Endothelial cell (in vitro differentiated cells): ENCODE measurements at places on chromosomes 4 and X. TPM values are rescaled to one million over a fixed set of nuclear protein-coding genes. Genes with fewer than 3 reads are reported as not detected.
A peak's percentile ranks its signal among the peaks of the same experiment; 100 is the strongest.

The CFAP47 gene
- 0.44 TPM for total RNA-seq

The UGT2A2 gene
- total RNA-seq, result not detected

The IL3RA gene
- total RNA-seq, result 0.97 TPM

The RTL9 gene
- total RNA-seq, result not detected

DNA sequence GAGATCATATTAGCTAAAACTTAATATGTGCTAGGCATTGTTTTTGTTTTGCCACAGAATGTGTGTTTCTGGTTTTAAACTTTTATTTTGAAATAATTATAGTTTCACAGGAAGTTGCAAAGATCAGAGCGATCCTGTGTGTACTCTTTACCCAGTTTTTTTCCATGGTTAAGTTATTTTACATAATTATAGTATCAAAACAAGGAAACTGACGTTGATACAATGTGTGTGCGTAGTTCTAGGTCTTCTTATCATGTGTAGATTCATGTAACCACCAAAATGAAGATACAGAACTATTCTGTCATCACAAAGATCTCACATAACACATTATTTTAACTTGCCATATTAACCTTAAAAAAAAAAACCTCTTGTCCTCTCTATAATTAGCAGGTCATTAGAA, 69.2 kb downstream of the BLTP1 start:
- DNase-seq, result no peak

- no peak for DNase-seq
These were observed 9.7 kb downstream of the TECRL start for GRCh38 chr4:64399313-64400109.

GRCh38 chrX:154548028-154548316, 552 bp downstream of the IKBKG start:
- no peak for DNase-seq

DNA sequence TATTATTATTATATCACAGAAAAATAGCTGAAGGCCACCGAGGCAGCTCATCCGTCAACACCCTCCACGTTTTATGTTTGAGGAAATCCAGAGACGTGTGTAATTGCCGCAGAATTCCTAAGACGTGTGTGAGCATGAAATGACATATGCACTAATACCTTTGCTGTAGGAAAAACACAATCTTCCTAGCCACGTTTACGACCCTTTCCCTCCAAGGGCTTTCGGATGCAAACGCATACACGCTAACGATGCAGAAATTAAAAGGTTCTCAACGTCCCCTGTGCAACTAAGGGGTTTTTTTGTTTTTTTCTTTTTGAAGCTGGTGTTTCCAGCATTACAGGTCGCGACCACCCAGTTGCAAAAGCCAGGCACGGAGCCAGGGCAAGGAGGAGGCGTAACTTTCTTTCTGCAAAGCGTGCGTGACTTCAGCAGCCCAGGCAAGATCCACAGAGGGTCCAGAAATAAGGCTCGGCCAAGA, 33.8 kb downstream of the CRLF2 start:
- no peak for DNase-seq

DNA sequence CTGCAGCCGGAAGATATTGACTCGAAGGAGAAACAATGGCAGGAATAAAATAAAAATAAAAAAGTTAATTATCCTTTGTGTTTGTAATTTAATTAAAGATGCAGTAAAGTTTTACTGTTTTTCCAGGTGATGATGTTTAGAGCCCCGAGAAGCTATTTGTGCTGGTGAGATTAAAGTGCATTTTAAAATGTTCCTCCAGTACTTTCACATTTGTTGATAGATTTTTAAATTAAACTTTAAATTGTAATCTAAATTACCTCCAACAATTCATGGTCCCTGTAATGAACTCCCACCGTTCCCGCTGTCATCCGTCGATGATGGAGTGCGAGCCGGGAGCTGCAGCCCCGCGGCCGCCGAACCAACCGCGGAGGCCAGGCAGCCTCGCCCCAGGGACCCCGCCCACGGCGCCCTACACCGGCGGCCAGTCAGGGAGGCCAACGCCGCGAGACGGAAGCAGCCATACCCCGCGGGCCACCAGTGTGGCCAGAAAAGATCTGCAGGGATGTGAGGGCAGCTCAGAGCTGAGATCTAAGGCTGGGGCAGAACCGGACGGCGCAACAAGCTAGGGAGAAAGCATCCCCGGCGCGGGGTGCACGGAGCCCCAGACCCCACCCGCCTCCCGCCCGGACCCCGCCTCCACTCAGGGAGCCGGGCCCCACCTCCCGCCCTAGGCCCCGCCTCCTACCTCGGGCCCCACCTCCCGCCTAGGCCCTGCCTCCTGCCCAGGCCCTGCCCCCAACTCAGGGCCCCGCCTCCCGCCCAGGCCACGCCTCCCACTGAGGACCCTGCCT, 104.0 kb downstream of the FAM53A start:
- peak; percentile 90 for DNase-seq

- DNase-seq, result no peak
These were observed 4.5 kb downstream of the RAB39B start for GRCh38 chrX:155259752-155260151.

- no peak for DNase-seq
These were observed 161.7 kb downstream of the SHROOM3 start for GRCh38 chr4:76596713-76597112.

GRCh38 chr4:73718375-73719373, 21.7 kb upstream of the CXCL8 start:
- no peak for DNase-seq

GRCh38 chr4:76758996-76759395, 138.9 kb downstream of the SOWAHB start:
- no peak for DNase-seq

DNA sequence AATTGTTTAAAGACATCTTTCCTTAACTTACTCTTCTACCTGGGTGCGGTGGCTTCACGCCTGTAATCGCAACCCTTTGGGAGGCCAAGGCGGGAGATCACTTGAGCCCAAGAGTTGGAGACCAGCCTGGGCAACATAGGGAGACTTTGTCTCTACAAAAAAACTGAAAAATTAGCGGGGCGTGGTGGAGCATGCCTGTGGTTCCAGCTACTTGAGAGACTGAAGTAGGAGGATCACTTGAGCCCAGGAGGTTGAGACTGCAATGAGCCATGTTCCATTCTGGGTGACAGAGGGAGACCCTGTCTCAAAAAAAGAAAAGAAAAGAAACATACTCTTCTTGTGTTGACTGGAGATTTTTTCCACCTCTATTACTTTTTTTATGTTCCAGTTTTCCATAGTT, 181.9 kb downstream of the RAPGEF2 start:
- no peak for DNase-seq

DNA sequence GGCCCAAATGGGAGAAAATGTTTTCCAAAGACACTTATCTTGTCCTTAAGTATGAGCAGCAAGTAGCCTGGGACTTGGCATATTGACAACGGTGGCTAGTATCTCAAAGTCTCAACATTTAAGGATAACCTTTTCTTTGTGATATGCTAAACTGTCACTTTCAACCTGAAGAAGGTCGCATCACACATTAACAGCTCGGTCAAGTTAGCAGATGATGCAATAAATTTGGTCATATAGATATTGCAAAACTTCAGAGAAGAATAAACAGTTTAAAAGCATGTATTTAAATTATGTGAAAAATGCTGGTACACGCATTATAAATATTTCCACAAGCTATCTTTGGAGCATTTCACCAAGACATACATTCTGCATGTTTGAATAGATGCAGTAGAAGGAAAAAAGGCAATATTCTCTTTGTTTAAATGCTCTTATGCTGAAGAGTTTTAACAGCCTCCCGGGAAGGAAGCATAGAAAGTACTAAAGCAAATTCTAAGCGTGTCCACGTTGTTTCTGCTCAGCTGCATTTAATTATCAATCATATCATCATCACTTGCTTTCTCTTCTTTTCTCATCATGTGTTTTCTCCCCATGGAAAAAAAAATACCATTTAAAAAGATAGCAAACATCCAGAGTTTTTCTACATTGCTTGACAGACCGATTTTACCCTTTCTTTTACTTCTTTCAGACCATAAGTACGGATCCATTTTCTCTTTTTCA, 24.2 kb downstream of the ARHGAP6 start:
- DNase-seq, result no peak

- no peak for DNase-seq
These were observed 2036.4 kb upstream of the AGA start for GRCh38 chr4:179478608-179479007.

DNA sequence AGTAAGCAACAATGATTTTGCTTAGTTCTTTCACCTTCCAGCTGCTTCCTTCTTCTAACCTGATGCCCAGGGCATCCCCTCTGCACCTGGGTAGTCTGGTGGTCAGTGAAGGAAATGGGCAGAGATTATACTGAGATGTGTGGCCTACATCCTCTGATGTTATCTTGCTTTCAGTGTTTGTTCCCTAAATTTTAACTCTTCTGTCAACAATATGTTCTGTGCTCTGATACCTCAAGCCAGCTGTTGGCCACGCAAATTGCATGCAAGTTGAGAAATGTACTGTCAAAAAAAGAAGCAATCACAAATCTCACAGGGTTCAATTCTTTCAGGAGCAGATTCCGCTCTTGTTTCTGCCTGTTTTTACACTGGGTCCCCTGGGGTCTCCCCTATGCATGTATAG, 73.8 kb downstream of the FBXW7 start:
- no peak for DNase-seq

- DNase-seq, result no peak
These were observed 38.7 kb downstream of the SGMS2 start for GRCh38 chr4:107863416-107863815.

DNA sequence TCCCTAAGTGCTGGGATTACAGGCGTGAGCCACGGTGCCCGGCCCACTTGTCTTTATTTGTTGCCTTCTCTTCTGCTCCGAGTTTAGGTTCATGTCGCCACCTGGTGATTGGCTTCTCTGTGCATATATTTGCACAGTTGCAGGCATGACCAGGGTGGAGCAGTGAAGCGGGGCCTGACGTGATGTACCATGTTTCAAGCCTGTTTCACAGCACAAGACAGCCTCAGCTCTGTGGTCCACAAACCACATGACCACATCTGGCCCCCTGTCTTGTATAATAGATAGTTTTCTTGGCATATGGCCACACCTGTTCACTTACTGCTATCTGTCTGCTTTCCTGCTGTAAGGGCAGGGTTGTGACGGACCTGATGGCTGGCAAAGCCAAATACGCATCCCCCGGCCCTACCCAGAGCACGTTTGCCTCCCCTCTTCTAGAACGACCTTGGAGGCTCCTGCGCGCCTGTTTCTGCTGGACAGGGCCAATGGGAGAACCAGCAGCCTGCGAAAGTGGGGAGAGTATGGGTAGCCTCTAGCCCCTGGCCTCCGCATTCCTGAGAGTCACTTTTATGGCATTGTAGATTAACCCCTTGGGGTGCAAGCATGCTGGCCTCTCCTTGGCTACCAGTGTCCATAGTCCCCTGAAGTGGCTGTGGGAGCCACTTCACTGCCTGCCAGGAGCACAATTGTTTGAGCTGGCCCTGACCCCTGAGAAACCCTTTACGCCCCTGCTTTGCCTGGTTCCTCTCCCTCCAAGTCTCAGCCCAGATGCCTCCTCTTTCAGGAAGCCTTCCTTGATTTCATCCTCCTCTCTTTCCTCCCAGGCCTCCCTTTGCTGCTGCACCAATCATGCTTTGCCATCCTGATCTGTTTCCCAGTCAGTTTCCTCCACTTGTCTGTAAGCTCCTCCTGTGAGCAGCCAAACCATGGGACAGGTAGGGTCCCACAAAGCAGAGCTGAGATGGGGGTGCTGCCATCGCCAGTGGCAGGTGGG, 6.0 kb upstream of the SH3TC1 start:
- no peak for DNase-seq

GRCh38 chr4:85779165-85779564, 304.2 kb downstream of the ARHGAP24 start:
- no peak for DNase-seq

DNA sequence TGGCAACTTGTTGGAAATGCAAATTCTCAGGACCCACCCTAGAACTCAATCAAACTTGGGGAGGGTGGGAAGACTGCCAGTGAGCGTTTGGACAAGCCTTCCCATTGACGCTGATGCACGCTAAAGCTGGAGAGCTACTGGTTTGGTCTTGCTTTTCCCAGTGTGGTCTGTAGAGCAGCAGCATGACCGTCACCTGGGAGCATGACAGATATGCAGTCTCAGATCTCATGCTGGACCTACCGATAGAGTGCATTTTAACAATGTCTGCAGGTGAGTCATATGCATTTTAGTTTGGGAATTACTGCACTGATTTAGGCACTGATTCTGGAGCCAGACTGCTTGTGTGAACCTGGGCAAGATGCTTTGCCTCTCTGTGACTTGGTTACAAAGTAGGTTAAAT, 27.2 kb downstream of the HPF1 start:
- no peak for DNase-seq

- no peak for DNase-seq
These were observed 202.9 kb downstream of the TEX13A start for GRCh38 chrX:105017641-105018040.

DNA sequence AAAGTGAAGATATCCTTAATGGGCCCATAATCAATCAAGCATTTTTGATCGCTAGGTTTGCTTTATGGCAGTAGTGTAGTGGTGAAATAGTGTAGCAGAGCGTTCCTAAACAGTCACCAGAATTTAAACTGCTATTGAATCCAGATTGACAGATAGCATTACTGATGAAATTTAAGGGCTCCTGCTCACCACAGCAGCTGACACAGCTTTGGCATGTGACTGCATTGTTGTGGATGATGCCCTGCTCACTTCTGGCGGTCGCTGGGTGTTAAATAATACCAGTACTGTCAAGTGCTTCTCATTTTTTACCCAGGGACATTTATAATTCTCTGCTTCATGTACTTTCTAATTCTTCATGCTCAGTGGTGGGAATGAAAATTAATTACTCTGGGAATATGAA, 102.0 kb upstream of the ARHGAP24 start:
- no peak for DNase-seq

GRCh38 chrX:109774706-109775105, 41.6 kb upstream of the ACSL4 start:
- no peak for DNase-seq

DNA sequence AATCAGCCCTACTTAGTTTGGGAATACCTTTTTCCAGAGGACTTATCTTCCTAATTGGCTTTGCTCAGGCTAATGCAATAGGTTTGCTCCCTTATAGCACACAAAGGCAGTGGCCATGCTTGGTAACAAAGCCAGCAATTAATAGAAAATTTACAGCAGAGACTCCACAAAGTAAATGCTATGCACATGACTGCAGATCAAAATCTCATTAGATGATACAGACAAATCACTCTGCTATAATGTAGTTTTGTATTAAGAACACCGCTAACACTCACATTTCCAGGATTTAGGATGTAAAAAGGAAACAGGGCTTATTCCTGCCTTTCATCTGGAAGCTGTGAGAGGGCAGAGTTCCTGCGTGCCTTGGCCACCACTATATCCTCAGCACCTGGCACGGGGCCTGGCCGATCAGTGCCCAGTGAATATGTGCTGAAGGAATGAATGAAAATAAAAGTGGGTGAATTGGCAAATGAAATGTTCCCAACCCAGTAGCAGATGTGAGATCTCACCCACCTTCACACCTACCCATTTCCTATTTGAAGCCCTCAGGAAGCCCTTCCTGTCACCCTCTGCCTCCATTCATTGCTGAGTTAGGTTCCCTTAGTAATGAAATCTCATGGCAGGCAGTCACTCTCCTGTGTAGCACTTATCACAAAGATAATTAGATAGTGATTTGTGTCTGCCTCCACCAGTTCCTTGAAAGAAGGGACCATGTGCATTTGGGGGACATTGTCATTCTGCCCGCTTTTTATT, 5.1 kb downstream of the SEPTIN6 start:
- no peak for DNase-seq
